ENCODE measurements at places on chromosomes 2 and 18.

- DNase-seq = no peak
Observed at GRCh38 chr2:14638488-14638887, 6.0 kb downstream of the LRATD1 start.

GRCh38 chr18:47936952-47937351 lies 6.5 kb upstream of the SMAD2 start:
- no peak for DNase-seq

GRCh38 chr2:205763708-205764211 lies 81.5 kb downstream of the NRP2 start:
- DNase-seq = no peak

DNA sequence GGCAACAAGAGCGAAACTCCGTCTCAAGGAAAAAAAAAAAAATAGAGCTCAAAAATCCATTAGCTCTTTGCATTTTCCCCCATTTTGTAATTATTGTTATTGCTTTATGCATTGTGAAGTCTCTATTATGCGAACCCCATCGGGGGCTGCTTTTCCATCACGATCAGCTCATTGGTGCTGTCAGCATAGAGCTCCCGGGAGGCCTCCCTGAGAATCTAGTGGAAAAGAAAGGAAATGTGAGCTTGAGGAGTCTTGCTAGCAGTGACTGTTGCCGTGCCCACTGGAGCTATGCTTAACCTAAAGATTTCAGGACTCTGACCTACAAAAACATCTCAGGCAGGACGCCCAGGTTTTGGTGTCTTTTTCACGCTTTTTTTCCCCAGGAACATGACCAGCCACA lies 102.6 kb upstream of the NDUFV2 start:
- DNase-seq = no peak

DNA sequence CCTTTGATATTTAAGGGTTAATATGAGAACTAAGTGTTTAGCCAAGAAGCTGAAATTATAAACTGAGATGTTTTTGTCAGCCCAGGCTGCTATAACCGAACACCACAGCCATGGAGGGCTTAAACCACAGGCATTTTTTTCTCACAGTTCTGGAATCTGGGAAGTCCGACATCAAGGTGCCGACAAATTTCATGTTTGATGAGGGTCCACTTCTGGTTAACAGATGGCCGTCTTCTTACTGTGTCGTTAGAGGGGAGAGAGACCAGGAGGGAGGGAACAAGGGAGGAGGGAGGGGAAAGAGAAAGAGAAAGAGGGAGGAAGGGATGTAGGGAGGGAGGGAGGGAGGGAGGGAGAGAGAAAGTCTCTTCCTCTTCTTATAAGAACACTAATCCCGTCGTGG lies 6.5 kb upstream of the CNDP2 start:
- DNase-seq = no peak

DNA sequence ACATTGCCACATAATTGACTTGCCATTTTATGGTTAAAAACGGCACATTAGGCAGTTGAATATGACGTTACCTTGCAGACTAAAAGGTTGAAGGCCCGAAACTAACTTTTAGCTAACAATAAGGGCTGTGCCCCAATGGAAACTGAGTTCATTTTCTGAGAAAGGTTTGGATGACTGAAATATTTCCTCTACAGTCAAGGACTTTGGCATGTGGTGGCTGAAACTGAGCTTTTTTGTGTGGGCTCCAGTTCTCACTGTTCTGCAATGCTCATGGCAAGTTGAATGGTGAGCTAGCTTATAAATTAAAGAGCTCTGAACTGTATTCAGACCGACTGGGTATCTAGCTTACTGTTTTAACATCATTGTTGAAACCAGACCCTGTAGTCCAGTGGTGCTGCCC lies 23.8 kb upstream of the TXNDC2 start:
- no peak for DNase-seq

GRCh38 chr2:23624378-23624777 lies 239.4 kb downstream of the KLHL29 start:
- no peak for DNase-seq

DNA sequence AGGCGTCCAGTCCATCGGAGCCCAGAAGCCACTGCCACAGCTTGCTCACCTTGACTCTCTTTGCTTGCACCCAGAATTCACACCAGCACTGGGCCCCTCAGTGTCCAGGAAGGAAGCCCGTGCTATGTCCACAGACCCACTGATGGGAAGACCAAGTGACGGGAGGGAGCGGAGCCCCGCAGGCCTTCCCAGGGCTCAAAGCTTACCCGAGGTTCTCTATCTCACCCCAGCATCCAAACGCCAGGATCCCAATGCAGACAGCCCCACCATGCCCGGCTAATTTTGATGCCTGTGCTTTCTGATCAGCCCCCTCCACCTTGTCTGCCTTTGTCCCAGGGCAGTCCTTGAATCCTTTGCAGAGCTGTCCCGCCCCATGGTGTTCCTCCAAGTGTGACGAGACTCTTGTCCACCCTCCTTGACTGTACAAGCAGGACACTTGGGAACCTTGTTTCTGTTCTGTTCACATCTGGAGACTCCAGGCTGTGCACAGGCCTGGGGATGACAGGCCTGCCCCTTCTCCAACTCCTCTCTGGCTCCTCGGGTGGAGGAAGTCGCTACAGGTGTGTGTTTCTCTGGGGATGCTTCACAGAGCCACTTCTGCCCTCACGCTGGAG lies 12.0 kb downstream of the NPPC start:
- no peak for DNase-seq

DNA sequence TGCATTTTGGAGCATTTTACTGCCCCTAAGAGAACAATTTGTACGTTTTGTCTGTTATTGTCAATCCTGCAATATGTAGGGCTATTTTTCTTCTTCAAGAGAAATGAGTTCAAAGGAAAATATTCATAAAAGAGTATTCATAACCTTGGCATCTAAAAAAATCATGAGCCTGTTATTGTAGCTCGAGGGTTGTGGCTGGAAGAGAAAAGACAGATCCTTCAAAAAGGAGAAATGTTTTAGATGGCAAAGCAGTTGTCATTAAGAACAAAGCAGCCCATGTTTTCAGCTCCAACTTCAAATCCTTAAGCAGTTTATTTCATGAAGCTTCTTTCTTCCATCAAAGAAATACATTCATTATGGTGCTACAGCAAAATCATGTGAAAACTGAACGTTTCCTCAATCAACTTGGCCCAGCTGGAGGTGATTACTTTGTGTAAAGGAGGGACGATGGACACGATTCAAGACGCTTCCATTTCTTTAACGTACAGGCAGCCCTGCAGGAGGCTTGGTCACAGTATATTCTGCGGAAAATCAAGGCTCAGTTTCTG lies 31.4 kb downstream of the QPCT start:
- DNase-seq = no peak

DNA sequence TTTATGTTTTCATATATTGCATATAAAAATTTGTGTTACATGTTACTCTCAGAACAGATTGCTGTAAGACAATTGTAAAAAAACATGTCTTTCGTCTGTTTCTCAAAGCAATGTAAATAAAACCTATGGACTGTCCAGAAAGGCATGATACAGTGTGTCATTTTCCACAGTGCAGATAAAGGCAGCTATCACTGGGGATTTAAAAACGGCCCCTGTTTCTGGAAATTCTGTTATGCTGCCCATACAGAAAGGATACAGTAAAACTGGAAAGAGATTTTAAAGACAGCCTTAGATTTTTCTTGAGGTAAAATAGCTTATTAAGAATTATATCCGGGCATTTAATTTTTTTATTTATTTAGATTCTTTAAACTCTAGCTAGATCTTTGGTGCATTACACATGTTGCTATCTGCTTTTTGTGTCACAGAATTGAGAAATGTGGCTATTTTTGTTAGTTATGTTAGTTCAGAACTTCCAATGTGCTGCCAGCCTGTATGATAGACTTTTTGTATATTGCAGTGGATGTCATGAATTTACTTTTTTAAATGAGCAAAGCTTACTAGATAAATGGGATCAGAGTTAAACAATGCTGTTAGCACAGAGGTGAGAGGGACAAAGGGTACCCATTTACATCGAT lies 859 bp upstream of the INO80D start:
- DNase-seq = no peak

GRCh38 chr18:39960550-39960949 lies 1994.5 kb upstream of the PIK3C3 start:
- no peak for DNase-seq

DNA sequence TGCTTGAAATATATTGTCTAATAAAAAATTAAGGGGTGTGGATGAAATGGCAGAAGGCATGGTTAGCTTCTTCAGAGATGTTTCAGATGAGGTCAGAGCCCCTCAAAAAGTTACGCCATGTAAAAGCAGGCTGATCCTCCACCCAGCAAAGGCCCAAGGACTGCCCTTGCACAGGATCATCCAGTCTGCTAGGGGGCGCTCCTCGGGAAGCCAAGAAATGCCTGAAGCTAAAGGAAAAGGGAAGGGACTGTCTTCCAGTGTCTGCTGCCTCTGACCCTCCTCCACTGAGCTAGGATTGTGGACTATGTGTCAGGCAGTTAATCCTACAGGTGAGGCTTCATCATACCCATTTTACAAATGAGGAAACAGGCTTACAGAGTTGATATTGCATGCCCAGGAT lies 33.8 kb upstream of the TEX51 start:
- no peak for DNase-seq

DNA sequence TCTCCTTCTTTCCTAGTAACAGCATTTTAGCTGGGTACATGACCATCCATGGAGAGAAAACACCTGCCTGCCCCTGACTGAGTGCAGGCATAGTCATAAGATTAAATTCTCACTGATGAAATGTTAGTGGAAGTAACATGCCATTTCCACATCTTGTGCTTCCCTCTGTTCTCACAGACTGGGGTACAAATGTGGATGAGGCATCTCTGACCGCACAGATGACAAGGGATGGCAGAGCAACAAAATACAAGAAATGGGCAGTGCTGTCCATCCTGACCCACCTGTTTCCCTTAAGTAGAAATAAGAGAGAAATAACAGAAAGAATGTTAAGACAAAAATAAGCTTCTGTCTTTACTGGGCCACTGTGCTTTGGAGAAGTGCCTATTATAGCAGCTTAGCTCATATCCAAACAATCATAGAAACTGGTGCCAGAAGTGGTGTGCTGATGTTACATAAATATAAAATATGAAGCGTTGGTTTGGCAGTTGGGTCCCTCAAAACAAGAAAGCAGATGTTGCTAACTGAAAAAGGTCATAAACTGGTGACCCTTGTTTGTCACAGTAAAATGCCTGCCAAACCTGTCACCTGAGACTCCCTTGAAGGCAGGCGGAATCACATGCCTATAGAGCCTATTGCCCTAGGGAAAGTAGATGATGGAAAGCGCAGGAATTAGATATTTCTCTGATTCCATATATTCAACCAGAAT lies 72.4 kb upstream of the CCDC150 start:
- DNase-seq = no peak

- DNase-seq = no peak
Observed at GRCh38 chr2:50402654-50402960, 629.3 kb downstream of the NRXN1 start.

- DNase-seq = no peak
Observed at GRCh38 chr2:106561356-106561755, 74.2 kb downstream of the CD8B2 start.

- no peak for DNase-seq
Observed at GRCh38 chr2:39379643-39380524, 57.2 kb downstream of the MAP4K3 start.

GRCh38 chr2:232633413-232634205 lies at the start of gene EFHD1:
TSS of gene EFHD1 (plus strand) at chr2:232633604. CDS start at chr2:232633705, 101 bp downstream.
- no peak for DNase-seq

- no peak for DNase-seq
Observed at GRCh38 chr18:13435586-13436333, 217.2 kb downstream of the LDLRAD4 start.

GRCh38 chr2:151056870-151057269 lies 204.8 kb downstream of the RBM43 start:
- DNase-seq = no peak

GRCh38 chr2:67561457-67561965 lies 164.4 kb downstream of the ETAA1 start:
- DNase-seq = no peak

DNA sequence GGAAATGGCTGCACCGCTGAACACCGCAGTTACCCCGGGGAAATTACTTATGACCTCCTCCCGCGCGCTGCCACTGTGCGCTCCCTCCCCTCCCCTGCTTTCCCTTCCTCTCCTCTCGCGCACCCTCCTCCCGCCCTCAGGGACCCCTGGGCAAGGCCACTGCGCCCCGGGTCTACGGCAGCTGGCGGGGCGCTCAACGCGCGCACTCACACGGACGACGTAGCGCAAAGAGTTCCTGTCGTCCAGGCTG lies 7.9 kb downstream of the ALPP start:
- DNase-seq = no peak

GRCh38 chr2:125169764-125170146 lies 1144.7 kb downstream of the CNTNAP5 start:
- no peak for DNase-seq

GRCh38 chr18:25830787-25831186 lies 259.6 kb downstream of the SS18 start:
- no peak for DNase-seq

- DNase-seq = no peak
Observed at GRCh38 chr18:44973282-44973681, 292.6 kb downstream of the SETBP1 start.

DNA sequence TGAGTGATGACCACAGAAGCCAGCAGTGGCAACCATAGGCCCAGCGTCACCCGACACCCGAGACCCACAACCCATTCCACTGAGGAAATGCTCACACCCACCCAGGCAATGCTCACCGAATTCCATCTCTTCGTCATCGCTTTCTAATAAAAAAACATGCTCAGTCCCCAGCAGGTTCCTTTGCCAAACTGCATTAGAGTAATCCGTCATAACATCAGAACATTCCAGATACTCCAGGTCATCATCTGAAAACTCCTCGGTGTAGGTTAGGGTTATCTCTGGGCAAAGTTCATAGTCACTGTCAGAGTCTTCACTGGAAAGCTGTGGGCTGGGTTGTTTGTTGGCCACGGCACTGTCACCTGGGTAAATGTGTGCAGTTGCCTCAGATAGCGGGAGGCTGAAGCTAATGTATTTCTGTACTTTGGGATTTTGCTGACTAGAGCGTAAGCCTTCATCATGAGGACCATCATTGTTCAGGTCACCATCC lies 49.3 kb downstream of the ALPK2 start:
- no peak for DNase-seq

DNA sequence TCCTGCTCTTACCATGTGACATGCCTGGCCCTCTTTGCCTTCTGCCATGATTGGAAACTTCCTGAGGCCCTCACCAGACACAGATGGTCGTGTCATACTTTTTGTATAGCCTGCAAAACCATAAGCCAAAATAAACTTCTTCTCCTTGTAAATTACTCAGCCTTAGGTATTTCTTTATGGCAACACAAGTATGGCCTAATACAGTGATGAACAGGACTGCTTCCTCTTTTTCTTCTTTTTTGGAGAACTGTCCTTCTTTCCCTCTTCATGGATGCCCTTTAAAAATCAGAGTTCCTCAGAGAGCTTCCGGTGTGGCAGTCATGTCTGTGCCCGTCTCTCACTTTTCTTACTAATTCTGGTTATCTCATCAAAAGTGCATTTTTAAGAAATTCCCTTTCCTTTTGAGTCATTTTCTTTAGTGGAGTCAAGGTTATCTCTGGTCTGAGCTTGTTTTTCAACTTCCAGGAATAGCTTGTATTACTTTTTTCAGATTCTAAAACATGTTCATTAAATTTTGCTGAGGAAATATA lies 9.2 kb upstream of the IL1A start:
- DNase-seq = no peak

Data from NCI-H187 treated with DMSO at 0.1 percent for 48 hours (cell line).